H9 (cell line): ENCODE measurements at places on chromosomes 3 and 15. TPM values are rescaled to one million over a fixed set of nuclear protein-coding genes. Genes with fewer than 3 reads are reported as not detected.

The EFL1 gene
- total RNA-seq: 27.8 and 29.4 TPM in 2 replicates

The HRG gene
- total RNA-seq: not detected in 2 replicates

GRCh38 chr3:197500812-197501211, 55.0 kb downstream of the BDH1 start:
- H3K27me3 ChIP-seq: no peaks in the 10 kb centered on the region
- H3K4me1 ChIP-seq: no peaks in the 10 kb centered on the region
- peaks cover 3% of the 10 kb centered on the region; the same call in 1 of the 2 replicates for H3K36me3 ChIP-seq
- H3K4me3 ChIP-seq: no peak overlapping the region

DNA sequence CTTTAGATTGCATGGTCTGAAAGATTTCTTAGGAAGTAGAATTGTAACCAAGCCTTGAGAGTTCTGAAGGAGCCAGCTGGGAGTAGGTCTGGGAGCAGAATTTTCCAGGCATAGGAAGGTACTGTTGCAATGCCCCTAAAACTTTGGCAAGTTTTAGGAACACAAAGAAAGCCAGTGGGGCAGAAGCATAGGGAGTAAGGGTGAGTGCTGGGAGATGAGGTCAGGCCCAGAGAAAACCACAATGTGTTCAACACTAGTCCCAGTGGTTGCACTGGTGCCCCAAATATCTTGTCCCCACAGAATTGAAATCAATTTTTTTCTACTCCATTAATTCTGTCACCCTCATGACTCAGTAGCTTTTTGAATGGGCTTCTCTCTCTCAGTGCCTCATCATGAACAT, 120.7 kb upstream of the GALNT15 start:
- no peaks in the 10 kb centered on the region; the same call in 1 of the 2 replicates for H3K4me1 ChIP-seq
- H3K36me3 ChIP-seq: no peaks in the 10 kb centered on the region
- H3K4me3 ChIP-seq: no peak overlapping the region
- no peak overlapping the region for H3K27ac ChIP-seq
- H3K27me3 ChIP-seq: no peaks in the 10 kb centered on the region
- no peak for DNase-seq

DNA sequence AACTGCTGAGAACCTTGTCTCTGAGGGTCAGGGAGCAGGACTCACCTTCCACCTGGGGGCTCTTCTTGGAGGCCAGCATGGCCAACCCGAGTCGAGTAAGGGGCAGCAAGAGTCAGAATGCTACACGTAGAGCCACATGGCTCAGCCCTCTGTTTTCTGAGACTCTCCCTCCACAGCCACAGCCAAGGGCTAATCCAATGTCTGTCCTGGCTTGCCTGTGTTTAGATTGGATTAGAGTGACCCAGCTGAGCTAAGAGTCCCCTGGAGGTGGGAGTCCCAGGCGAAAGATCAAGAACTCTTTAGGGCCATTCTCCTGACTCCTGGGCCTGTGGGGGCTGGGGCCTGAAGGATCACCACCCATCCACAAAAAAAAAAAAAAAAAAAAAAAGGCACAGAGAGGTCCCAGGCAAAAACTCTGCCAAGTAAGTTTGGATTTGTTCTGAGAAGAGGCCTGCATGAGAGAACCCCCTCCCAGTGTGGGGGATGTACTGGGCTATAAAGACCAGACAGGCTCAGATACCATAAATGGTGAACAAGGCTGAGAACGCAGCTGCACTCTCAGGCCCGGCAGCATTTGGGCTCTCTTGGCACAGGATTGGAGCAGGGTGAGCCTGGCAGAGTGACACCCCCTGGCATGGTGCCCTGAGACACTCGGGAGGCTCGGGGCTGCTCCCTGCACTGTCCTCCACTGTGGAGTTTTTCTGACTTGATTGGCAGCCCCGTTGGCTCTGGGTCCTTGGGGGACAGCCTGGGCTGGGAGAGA, 88.0 kb upstream of the OSBPL11 start:
- H3K27me3 ChIP-seq: no peaks in the 10 kb centered on the region
- H3K27ac ChIP-seq: no peak overlapping the region
- H3K4me3 ChIP-seq: no peak overlapping the region
- no peak for DNase-seq
- H3K4me1 ChIP-seq: no peaks in the 10 kb centered on the region
